ENCODE measurements at places on chromosomes 1 and 21. TPM values are rescaled to one million over a fixed set of nuclear protein-coding genes. Genes with fewer than 3 reads are reported as not detected.

EPS15 gene
- 87.7 TPM for total RNA-seq

C8A gene
- not detected for total RNA-seq

TENT5C gene
- 0.14 TPM for total RNA-seq

CD53 gene
- not detected for total RNA-seq

ARMH1 gene
- not detected for total RNA-seq

ARTN gene
- 0.27 TPM for total RNA-seq

KRTAP19-3 gene
- total RNA-seq: not detected

S100A2 gene
- total RNA-seq: 2.4 TPM

IFI16 gene
- total RNA-seq: 181 TPM

Data from thoracic aorta endothelial cell (primary cell).